ENCODE measurements at places on chromosomes 6 and 20.
A peak's percentile ranks its signal among the peaks of the same experiment; 100 is the strongest.

GRCh38 chr6:159098636-159099106 is 53.9 kb upstream of the TAGAP start:
- DNase-seq, result no peak

DNA sequence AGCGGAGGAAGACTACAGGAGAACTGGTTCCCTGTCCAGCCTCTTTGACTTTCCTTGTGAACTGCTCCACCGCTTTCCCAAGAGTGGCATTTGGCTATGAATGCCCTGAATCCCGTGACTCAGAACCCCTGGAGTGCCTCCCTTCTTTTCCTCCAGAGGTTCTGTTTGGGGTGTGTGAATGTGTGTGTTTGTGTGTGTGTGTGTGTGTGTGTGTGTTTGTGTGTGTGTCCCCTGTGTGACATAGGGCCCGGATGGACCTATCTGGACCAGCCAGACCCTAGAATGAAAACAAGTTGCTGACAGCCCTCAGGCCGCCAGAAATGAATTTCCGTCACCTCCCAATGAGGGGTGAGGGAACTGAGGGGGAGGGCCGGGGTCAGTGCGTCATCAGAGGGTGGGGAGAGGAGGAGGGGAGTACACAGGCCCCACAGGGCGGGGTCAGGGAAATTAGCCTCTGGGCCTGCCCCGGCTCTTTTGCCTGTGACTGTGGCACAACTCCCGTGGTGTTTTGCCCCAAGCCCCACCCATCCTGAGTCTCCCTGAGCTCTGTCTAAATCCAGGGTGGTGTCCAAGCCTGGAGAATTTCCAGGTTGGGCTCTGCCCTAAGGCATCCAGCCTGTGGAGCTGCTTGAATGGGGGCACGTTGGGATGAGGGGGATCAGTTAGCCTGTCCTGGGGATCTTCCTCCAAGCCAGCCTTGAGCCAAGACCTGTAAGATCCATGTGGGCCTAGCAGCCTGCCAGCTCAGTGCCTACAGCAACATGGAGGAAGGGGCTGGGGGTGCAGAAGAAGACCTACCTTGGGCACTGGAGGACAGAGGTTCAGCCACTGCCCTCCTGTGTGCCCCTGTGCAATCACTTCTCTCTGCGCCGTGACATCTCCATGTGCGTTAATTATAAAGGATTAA is 15.2 kb upstream of the MRPS18A start:
- peak; percentile 82 for DNase-seq

- peak; percentile 16 for DNase-seq
Measured at GRCh38 chr6:15317934-15318902, 72.3 kb downstream of the JARID2 start.

GRCh38 chr20:54774426-54774825 is 299.0 kb downstream of the DOK5 start:
- no peak for DNase-seq

DNA sequence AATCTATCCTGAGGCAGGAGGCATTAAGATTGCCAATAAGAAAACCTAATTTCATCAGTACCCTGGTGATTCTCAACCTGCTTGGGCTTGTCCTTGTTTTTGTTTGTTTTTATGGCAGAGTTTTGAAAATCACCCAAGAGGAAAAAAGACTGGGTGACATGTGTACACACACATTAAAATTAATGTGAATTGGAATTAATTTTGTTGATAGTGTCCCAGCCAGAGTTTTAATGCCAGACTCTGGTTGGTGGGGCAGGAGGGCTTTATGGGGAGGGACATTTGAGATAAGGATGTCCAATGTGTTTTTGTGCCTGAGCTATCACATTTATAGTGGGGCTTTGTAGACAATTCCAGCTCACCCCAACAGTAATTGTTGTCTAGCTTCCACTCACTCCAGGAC is 184.6 kb downstream of the ID4 start:
- no peak for DNase-seq

DNA sequence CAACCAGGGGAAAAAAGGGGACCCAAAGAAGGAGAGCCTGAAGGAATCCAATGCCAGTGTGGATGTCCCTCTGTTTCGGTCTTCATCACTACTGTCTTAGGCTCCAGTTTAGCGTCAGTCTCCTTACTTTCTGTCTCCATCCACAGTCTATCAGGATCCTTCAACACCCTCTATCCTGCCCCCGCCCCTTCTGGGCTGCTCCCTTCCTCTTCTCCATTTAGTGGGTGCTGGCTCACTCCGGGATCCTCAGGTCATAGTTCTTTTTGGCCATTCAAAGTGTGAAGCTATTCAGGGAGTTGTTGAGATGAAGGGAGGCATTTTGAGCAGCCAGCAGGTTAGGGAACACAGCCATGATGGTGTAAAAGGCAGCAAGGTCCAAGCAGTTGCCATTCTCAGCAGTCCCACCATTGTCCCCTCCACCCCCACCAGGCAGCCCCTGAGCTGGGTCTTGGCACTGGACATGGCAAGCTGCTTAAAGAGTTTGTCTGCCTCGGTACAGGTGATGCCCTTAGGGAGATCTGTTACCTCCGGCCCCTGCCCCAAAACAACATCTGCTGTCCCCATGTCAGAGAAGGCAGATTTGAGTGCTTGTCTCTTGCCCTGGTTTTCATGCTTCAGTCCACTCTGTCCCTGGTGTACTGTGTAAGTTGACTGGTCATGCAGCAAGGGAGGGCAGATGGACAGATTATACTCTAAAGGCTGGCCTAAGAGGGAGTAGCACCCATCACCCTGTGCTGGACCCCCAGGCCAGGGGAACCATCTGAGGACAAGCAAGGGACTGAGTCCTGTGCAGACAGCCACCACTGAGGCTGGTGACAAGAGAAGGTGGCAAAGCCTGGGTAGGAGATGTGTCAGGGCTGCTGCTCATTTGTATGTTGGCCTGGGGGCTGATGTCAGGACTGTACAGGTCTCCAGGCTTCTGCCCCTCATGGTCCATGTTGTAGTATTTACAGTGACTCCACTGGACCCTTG is 842.0 kb downstream of the HACE1 start:
- no peak for DNase-seq

GRCh38 chr6:26362836-26363220 is 2.2 kb upstream of the BTN3A2 start:
- no peak for DNase-seq

GRCh38 chr20:11814267-11814666 is 103.4 kb upstream of the BTBD3 start:
- DNase-seq, result peak; percentile 78

- no peak for DNase-seq
Measured at GRCh38 chr6:155040901-155041650, 46.0 kb downstream of the TIAM2 start.

- DNase-seq, result no peak
Measured at GRCh38 chr6:130766239-130767144, 60.7 kb upstream of the SMLR1 start.

- no peak for DNase-seq
Measured at GRCh38 chr6:89979481-89980119, 85.3 kb downstream of the GJA10 start.

DNA sequence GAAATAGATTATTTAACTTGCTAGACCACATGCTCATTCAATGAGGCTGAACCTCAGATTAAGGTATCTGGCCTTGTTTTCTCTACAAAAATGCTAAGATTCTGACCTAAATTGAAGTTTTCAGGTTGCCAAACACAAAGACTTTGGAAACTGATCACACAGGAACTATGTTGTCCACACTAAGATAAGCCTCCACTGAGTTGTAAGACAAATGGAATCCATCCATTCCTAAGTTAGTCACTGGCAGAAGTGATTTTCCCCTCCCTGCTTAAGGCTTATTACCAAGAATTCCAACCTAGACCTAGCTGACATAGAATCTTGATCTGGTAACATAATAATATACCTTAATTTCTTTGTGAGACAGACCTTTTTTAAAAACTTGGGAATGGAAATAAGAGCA is 608.1 kb downstream of the TENT5A start:
- no peak for DNase-seq

- no peak for DNase-seq
Measured at GRCh38 chr6:108673602-108674001, 112.9 kb downstream of the FOXO3 start.

- no peak for DNase-seq
Measured at GRCh38 chr6:132768051-132768517, 10.4 kb upstream of the VNN2 start.

DNA sequence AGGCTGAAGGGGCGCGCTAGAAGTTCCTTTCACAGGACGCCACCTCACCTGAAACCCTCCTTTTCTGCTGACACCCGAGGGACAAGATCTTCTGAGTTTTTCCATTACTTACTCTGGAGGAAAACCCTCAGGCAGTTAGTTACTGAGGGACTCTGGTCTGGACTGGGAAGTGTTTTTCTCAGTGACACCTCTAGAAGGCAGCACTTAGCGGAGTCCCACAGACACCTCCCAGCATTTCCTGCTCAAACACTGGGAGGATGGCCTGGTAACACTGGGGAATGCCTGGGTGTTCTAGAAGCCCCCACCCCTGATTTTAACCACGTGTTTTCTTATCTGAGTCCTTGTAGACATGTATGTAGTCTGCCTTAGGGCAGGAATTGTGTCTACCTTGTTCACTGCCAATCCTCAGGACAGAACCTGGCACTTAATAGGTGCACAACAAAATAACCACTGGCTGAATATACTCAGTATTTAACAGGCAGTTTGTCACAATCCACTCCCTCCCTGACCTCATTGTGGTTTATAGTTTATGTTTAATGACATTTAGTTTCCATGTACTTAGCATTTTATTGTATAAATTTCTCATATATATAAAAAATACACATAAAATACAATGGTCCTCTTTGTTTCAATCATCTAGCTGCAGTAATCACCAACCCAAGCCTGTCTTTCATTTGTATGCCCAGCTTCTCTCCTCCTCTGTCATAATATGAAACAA is 4.8 kb downstream of the GSTA3 start:
- no peak for DNase-seq

DNA sequence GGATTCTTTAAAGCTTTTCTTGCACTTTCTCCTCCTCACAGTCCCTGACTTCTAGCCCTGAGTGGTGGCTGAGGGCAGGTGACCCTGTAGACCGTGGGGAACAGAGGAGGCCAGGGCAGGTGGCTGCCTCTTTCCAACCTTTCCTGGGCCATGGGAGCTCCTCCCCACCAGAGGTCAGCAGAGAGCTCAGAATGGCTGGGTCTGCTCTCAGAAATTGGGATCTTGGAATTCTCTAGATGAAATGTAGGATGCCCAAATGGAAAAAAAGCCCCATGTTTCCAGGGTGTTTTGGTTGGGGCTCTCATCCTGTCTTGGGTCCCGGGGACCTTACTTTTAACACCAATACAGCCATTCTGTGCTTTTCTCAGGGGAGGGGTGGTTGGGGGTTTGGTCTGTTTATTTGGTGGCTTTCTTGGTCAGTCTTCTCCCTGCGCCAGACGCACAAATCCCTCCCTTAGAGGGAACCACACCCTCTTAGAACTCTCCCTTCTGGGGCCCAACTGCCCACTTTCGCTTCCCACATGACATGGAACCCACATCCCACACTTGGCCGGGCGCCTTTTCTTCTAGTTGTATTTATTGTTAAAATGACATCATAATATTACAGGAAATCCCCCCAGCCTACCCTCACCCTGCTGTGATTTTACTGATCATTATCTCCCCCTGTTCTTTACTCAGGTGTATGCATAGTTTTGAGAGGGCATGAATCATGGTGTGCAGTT is 17.9 kb downstream of the GNAS start:
- peak; percentile 49 for DNase-seq

DNA sequence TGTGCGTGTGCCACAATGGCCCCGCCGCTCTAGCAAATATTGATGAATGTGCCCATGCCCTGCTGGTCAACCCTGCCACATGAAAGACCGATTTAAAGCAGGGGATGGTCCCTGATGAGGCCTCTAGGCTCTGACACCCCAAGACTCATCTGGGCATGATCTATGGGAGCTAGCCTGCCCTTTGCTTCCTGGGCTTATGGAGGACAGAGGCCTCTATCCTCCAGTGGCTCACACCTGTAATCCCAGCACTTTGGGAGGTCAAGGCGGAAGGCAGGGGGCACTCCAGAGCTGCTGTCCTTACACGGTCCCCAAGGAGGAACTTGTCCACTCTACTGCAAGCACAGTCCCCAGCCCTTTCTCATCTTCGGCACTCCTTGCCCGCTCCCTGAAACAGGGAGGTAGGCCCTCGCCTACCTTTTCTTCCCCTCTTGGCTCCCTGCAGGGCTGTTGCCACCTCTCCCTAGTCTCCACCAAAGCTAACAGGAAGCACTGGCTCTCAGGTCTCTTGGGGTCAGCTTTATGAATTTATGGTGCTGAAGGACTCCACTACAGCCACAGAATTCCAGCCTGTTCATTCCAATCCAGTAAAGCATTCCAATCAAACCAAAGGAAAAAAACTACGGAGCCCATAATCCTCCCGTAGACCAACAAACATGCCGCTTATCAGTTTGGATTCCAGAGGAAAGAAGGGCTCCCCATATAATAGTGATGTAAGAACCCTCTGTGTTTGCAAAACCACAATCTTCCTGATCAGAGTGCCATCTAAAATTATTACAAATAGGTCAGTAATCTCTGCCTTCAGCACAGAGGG is 48.7 kb upstream of the FOXQ1 start:
- DNase-seq, result no peak

- no peak for DNase-seq
Measured at GRCh38 chr20:1528811-1529210, 28.7 kb downstream of the SIRPD start.

All from brain microvascular endothelial cell (primary cell).